NCI-H187 (cell line): ENCODE measurements at places on chromosomes 4 and X.

DNA sequence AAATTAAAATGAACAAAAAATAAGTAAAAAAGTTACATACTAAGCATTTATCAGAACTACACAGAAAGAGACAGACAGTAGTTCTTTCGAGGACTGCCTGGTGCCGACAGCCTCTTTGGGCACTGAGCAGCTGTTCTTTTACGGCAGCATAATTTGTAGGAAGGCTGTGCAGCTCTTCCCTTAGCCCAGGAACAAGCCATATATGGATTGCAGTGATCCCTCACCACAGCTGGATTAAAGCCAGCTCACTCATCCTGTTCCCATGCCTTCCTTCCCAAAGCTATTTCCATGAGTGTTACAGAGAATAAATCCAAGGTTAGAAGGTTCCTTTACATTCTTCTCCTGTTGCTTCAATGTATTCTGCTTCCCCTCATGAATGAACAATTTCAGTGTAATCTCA, 71.7 kb downstream of the DDX60L start:
- DNase-seq, result no peak

DNA sequence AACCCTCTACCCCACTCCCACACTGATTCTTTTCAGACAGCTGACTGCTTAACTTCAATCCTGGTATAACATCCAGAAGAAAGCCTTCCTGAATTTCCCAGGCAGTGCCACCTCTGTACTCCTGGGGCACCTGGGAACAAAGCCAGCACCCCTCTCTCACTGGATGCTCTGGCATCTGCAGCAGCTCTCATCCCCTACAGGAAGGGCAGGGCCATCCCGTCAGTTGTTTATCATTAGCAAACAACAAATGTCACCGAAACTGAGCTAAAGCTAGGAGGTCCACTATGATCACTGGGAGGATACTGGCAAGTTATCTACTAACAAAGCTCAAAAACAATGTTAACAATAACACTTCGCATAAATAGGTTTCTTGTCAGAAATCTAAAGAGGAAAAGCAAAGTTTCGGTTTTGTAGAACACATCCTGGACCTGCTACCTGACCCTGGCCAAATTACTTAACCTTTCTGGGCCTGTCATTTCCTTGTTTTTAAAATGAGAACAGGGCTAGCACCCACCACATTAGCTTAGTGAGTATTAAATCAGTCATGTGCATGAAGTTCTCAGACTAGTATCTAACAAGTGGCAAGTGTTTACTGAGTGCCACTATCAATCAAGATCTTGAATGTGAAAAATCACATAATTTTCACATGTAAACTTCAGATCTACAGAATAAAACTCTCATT, 86.6 kb downstream of the NR3C2 start:
- DNase-seq, result no peak

- DNase-seq, result no peak
Measured at GRCh38 chrX:32421266-32421665, 790.1 kb downstream of the DMD start.

GRCh38 chr4:10090467-10091250, 25.9 kb downstream of the WDR1 start:
- no peak for DNase-seq

- no peak for DNase-seq
Measured at GRCh38 chr4:47752214-47752613, 85.7 kb downstream of the CORIN start.

GRCh38 chr4:40739347-40739746, 10.4 kb upstream of the NSUN7 start:
- no peak for DNase-seq

DNA sequence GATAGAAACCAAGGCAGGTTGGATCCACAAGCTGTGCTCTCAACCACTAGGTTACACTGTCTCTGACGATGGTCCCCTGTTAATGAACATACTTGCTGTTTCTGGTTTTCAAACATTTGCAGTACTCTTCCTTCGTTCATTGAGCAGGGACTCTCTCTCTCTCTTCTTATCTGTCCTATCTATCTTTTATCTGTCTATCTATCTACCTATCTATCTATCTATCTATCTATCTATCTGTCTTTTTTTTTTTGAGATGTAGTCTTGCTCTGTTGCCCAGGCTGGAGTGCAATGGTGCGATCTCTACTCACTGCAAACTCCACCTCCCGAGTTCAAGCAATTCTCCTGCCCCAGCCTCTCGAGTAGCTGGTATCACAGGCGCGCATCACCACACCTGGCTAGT, 9.4 kb upstream of the CT47C1 start:
- DNase-seq, result no peak

DNA sequence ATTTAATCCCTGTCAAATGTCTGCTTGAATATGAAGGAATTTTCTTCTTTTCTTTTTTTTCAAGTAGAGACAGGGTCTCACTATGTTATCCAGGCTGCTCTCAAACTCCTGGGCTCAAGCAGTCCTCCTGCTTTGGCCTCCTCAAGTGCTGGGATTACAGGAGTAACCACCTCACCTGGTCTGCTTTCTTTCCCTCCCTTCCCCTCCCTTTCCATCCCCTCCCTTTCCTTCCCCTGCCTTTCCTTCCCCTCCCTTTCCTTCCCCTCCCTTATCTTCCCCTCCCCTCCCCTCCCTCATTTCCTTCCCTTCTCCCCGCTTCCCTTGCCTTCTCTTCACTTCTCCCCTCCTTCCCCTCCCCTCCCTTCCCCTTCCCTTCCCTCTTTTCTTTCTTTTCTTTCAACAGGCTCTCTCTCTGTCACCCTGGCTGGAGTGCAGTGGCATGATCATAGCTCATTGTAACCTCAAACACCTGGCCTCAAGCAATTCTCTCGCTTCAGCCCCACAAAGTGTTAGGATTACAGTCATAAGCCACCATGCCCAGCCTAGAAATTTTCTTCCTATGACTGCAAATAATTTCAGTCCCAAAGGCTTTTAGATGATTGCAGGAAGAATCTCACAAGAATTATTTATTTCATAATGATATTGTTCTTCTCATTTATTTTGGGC, 168.9 kb downstream of the AASDH start:
- DNase-seq, result no peak

DNA sequence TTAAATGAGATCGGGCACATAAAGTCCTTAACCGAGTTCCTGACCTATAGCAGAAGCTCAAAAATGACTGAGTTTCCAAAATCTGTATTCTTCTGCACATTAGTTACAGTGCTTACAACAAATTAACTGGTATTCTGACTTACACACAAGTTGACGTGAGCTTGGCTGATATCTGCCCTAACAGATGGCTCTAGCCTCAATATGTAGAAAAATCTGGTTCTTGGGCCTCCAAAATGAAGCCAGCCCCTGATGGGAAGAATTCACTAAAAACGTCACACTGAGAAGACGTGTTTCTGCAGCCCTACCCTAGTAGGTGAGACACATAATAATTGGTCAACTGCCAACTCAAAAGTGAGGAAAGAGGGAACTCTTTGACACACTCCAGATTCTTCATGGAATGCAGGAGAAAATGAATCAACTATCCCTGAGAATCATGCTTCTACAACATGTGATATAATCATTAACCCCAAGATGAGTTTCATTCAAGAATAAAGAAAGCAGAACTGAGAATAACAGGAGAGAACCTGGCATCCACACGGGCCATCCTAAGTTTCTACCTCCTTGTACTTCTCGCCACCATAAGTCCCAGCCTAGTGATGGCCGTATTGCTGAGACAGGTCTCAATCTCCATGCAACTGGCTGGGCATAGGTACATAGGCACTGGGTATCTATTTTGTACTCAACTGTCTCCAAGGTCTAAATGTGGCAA, 8.2 kb downstream of the STX18 start:
- DNase-seq, result no peak
